ENCODE measurements at places on chromosomes 7 and 10.
A peak's percentile ranks its signal among the peaks of the same experiment; 100 is the strongest.

- DNase-seq, result no peak
Observed at GRCh38 chr7:95432606-95433005, 2.2 kb downstream of the PON2 start.

GRCh38 chr10:17961551-17962422 lies 10.1 kb downstream of the SLC39A12 start:
- DNase-seq, result no peak

DNA sequence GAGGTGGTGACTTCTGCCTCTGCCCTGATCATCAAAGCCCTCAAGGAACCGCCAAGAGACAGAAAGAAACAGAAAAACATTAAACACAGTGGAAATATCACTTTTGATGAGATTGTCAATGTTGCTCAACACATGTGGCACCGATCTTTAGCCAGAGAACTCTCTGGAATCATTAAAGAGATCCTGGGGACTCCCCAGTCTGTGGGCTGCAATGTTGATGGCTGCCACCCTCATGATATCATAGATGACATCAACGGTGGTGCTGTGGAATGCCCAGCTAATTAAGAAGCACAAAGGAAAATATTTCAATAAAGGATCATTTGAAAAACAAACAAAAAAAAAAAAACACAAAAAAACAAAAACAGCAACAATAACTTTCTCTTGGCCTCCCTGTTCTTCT lies 59.5 kb upstream of the TOMM7 start:
- no peak for DNase-seq

DNA sequence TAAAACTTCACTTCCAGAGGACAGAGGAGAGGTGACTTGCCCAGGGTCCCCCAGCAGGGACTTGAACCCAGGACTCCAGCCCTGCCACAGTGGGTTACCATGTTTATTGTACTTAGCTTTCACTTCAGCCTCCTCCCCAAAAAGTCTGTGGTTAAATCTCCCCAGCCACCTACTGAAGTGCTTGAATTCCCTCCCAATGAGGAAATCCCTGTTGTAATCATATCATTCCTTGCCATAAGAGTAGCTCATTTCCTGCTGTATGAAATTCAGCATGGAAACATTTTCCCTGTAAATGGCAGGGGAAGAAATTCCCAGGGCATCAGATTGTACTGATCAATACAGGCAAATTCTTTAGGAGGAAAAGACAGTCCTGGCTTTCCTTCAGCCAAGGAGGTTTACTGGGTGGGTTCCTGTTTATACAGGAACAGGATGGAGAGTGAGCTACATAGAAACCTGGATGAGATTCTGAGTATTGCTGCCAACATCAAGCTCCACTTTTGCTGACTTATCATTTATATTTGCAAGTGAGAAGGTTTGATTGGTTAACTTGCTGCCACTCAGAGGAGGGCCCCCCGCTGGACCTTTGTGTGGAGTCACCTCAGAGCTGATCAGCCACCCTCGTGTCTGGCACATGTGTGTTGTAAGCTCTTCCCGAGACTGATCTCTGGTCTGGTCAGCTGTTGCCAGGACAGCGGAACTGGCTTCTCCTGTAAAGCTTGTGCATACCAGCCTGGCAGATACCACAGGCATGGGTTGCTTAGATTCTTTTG lies 16.4 kb upstream of the PDZD8 start:
- no peak for DNase-seq

DNA sequence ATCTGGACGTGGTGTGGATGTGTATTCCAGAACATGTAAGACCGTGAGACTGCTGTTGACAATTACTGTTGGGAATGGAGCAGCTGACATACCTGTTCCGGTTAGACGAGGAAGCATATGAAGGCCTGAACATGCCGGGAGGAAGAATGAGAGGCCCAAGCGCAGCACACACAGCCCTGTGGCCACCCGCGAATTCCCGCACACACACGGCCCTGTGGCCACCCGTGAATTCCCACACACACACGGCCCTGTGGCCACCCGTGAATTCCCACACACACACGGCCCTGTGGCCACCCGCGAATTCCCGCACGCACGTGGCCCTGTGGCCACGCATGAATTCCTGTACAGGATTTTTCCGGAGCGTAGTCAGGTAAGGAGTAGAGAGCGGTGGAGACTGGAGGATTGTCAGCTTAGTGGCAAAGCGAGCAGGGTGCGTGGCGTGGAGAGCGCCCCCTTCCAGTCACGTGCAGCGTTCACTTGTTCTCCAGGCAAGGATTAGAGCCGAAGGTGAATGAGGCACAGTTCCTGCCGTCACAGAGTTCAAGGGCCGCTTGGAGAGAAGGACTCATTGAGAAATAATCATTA lies 9.5 kb upstream of the SUN1 start:
- DNase-seq, result peak; percentile 48

DNA sequence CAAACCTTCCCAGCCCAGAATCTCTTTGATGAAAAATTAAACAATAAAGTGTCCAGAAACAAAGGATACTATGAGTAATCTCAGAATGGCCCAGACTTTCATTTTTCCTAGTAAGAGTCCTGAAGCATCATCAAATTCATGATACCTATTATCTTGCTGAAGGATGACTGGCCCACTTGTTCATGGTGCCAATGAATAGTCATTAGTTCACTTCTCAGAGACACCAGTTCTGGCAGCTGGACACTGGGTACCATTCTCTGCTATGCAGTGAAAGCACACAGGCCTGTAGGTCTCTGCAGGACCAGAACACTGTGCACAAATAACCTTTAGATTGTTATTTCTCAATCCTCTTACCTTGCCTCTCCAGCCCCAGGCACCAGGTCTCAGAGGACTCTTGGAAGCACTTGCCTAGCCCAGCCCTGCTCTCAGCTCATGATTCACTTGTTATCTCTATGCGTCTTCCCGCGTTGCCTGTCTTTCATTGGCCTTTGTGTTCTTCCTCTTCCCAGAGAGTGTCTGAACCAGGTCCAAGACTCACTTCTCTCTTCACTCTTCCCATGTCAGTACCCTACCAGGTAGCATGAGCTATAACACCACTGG lies 98.1 kb upstream of the AGBL3 start:
- DNase-seq, result no peak

DNA sequence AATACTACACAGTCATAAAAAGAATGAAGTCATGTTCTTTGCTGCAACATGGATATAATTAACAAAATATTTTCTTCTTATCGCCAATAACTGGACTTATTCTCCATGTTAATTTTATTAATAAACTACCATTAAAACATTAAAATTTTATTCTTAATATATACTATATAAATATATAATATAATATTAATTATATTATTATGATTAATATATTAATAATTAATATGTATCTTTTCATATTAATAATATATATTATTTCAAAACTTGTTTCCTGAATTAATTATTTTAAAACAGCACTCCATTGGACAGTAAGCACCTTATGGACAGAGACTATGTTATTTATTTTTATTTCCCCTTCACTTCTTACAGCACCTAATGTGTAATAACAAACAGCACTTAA lies 182.8 kb downstream of the ARL4A start:
- DNase-seq, result no peak

DNA sequence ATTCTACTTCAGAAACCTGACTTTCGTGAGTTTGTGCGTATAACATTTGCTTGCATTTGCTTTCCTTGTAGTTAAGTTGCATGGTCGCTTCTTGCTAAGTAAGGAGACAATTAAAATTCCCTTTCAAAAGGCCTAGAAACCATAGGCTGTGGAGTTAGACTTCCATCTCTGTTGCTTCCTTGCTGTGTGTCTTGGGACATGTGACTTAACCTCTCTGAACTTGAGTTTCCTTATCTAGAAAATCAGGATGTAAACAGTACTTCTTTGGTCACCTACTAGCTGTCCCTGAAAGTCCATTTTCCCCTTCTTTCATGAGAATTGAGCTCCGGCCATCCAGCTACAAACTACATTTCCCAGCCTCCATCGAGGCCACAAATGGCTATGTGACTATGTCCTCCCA lies 89.2 kb downstream of the ITIH5 start:
- DNase-seq, result no peak

GRCh38 chr7:29606287-29606721 lies 42.7 kb downstream of the PRR15 start:
- DNase-seq, result no peak

DNA sequence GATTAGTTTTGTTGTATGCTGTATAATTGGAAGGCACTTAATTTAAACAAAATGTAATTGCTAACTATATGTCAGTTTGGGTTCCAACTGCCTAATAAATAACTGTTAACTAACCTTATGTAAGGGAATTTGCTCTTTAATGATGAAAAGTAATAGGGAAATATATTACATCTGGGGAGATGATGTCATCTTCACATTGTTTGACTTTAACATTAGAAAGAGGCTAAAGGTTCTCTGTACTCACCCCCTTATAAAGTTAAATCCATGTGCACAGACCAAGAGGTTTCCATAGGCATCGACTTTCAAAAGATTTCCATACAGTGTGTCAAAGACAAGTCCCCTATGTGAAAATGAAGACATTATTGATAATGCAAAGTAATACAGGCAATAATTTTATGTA lies 87.6 kb downstream of the NT5C2 start:
- no peak for DNase-seq

- DNase-seq, result no peak
Observed at GRCh38 chr10:116948530-116948870, 56.5 kb downstream of the SHTN1 start.

DNA sequence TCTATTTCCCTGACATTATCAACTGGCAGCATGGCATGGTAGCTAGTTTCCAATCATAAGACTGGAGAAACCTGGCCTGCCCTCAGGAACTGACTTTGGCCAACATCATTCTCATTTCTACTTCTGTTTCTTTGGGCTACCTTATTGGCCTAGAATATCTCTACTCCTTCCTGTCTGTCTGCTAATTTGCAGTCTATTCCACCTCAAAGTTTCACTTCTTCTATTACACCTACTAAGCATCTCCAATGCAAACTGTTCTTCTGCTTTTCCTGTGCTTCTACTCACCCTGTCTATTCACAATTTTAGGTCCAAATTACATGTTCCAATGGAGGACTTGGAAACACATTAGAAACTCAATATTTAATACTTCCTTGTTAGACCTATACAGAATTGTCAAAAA lies 65.6 kb downstream of the ZNF503 start:
- DNase-seq, result no peak

GRCh38 chr7:27860800-27861199 lies 120.8 kb downstream of the TAX1BP1 start:
- DNase-seq, result no peak

DNA sequence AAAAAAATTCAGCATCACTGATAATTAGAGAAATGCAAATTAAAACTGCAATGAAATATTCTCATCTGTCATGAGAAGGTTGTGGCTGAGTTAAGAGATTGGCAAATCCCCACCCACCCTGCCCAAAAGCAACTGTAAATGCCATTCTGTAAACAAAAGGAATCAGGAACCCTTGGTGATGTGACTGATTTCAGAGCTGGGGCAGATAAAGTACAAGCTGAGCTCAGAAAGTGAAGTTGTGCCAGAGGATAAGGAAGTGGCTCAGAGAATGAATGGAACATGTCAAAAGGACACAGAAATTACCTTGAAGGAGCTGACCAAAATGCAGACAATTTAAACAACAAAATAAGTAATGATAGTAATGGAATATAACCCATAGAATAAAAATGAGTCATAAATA lies 32.7 kb upstream of the ARMS2 start:
- DNase-seq, result no peak

DNA sequence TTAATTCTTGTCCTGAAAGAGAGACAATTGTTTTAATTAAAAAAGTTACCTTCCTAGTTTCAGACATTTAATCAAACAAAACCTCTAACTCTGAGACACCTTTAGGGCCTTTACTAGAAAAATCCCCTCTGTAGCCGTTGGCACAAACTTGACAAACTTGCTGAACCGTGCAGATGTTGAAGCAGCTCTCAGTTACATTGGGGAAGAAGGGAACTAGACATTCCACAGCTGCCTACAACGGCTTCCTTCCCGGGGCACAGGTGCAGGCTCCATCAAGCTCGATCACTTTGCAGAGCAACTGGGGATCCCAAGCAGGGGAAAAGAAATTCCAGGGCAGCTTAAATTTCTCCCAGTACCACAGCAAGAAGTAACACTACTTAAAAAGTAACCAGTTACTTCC lies 141.3 kb downstream of the SKAP2 start:
- DNase-seq, result peak; percentile 45
